ENCODE measurements at places on chromosomes 6 and 20. TPM values are rescaled to one million over a fixed set of nuclear protein-coding genes. Genes with fewer than 3 reads are reported as not detected.

The SLC22A7 gene
- polyA plus RNA-seq, result 0.76 TPM

The NKAPL gene
- polyA plus RNA-seq, result 2.5 TPM

The MANEA gene
- 24.1 TPM for polyA plus RNA-seq

The UFL1 gene
- 42.4 TPM for polyA plus RNA-seq

The SEL1L2 gene
- polyA plus RNA-seq, result 0.29 TPM

The CAGE1 gene
- 0.09 TPM for polyA plus RNA-seq

The ADGRF5 gene
- 27.0 TPM for polyA plus RNA-seq

The RBBP9 gene
- 27.3 TPM for polyA plus RNA-seq

The ENPP1 gene
- 22.5 TPM for polyA plus RNA-seq

Data from left renal pelvis (tissue), 4 donors.